ENCODE measurements at places on chromosomes 2 and 18. TPM values are rescaled to one million over a fixed set of nuclear protein-coding genes. Genes with fewer than 3 reads are reported as not detected.

MC5R gene
- total RNA-seq = not detected

TMEM178A gene
- 1.4 TPM for total RNA-seq

NT5C1B gene
- not detected for total RNA-seq

KANSL1L gene
- total RNA-seq = 25.4 TPM

RAD51AP2 gene
- total RNA-seq = not detected

SLC16A14 gene
- total RNA-seq = 9.9 TPM

HK2 gene
- 25.7 TPM for total RNA-seq

All from lower leg skin (tissue), 4 donors.